NCI-H1436 treated with DMSO at 0.1 percent for 48 hours (cell line): ENCODE measurements at places on chromosomes 5 and 9.

GRCh38 chr9:89391585-89391984 lies 73.3 kb downstream of the SECISBP2 start:
- DNase-seq, result no peak

GRCh38 chr5:12277504-12278192 lies 373.4 kb upstream of the CTNND2 start:
- no peak for DNase-seq

GRCh38 chr9:128499920-128500319 lies 4.6 kb upstream of the GLE1 start:
- no peak for DNase-seq

GRCh38 chr9:92457576-92457975 lies 24.7 kb downstream of the ASPN start:
- DNase-seq, result no peak

DNA sequence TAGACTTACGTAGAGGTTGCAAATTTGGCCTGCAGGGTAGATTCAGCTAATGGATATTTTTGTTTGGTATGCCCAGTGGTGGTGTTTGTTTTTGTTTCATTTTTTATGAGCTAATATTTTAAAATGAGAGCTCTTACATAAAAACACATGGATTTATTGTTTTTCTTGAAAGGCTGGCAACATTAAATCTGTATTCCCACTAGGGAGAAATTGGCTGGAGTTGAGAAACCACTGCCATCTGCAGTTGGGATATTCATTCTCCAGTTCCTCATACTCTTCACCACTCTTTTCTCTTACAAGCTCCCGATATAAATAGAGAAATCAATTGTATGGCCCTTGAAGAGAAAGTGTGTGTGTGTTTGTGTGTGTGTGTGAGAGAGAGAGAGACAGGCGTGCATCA lies 143.3 kb downstream of the ALDH1A1 start:
- no peak for DNase-seq

DNA sequence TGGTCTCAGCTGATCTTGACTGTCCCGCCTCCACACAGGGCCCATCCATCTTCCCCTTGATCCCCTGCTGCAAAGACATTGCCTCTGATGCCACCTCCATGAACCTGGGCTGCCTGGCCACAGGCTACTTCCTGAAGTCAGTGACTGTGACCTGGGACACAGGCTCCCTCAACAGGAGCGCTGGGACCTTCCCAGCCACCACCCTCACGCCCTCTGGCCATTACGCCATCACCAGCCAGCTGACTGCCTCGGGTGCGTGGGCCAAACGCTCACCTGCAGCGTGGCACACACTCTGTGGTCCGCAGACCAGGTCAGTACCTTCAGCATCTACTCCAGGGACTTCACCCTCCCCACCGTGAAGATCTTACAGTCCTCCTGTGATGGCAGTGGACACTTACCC lies 71.9 kb downstream of the INSL6 start:
- DNase-seq, result no peak

- DNase-seq, result no peak
Measured at GRCh38 chr5:135073761-135074345, 39.8 kb upstream of the PITX1 start.

DNA sequence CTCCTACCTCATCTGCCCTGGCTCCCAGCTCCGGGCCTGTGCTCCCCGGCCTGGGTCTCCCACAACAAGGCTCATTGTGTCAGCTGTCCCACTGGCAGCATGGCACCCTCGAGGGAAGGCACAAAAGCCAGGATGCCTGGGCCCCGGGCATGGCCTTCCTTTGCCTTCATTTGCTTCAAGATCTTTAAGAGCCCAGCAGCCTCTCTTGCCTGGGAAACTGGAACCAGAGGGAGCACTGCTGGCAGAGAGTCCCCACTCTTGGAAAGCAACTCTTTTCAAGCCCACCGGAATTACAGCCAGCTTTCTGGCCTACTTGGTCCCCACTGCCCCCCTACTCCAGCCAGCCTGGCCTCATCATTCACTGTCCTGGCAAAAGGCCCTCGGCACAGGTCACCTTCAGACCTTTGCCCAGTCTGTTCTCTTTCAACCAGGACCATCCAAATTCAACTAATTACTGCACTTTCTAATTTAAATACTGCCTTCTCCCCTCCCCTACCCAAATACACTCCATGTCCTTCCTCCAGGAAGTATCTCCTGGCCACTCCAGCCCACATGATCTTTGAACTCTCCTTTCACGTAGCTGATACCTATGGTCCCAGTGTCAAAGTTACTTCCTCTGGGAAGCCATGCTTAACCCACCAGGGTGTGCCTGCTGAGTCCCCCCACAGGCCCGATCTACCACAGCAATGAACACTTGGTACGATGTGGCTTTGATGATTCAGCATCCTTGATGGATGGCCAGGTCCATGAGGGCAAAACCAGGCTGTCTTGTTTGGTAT lies 8.9 kb downstream of the ZER1 start:
- no peak for DNase-seq

GRCh38 chr5:129945774-129946270 lies 41.6 kb downstream of the CHSY3 start:
- no peak for DNase-seq

- DNase-seq, result no peak
Measured at GRCh38 chr5:6423327-6424109, 25.1 kb upstream of the UBE2QL1 start.

- DNase-seq, result no peak
Measured at GRCh38 chr5:145666591-145666990, 168.6 kb downstream of the PRELID2 start.

DNA sequence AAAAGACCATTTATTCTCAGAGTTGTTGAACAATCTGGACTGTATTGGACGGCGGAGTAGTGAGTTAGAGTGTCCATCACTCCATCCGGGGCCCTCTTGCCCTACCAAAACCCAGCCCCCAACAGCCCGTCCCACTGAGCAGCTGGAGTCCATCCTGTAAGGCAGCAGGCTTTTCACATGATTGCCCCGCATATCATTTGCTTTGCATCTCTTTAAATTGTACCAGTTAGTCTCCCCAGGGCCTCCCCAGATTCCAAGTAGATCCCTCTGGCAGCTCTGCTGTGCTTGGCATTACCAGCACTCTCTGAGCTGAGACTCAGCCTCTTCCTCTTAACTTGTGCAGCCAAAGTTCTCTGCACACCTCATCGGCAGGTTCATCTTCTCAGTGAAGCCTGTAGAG lies 48.6 kb upstream of the ADCY2 start:
- no peak for DNase-seq

DNA sequence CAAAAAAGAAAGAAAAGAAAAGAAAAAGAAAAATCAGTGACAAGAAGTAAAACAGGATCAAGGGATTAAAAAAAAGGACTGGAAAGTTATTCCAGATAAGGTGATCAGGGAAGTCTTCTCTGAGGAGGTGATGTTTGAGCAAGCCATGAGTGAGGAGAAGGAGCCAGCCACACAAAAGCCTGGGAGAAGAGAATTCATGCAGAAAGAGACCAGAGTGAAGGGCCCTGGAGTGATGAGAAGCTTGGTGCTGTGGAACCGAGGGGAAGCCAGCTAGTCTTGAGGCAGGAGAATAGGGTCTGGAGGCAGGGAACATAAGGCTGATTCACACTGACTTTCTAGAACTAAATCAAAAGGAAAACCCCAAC lies 4.0 kb upstream of the EXOSC2 start:
- no peak for DNase-seq

DNA sequence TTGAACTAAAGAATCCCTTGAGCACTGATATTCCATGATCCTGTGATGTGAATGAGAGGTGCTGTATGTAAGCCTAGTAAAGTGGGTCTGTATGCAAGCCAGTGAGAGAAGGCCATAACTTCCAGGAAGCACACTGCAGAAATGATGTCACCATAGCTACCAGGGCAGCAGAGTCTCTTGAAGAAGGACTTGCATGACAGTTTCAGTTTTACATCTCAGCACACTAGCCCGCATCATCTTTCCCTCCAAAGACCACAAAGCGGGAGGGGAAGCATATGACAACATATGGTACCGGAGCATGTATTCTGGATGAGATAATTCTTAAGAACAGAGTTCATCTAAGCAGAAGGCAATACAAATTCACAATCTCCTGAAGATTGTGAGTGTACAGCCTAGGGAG lies 37.6 kb upstream of the MAST4 start:
- no peak for DNase-seq

DNA sequence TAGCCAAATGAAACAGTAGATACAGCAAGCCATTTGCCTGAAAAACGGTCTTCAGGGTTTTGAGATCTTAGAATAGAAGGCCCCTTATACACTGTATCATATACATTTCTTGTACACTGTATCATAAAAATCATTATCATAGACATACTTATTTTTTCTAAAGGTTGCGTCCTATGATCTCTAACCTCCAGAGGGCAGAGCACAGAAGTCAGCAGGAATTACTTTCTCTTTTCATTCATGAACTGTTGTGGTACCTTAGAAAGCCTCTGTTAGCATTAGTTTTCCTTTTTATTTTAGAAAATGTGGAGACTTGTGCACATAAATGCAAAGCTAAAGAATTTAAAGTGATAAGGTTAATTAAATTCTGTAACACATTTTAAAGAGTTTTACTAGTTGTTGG lies 115.4 kb downstream of the OXCT1 start:
- no peak for DNase-seq

- DNase-seq, result no peak
Measured at GRCh38 chr9:76462126-76462525, 3.1 kb downstream of the GCNT1 start.

- no peak for DNase-seq
Measured at GRCh38 chr5:10894445-10895054, 133.5 kb upstream of the DAP start.

DNA sequence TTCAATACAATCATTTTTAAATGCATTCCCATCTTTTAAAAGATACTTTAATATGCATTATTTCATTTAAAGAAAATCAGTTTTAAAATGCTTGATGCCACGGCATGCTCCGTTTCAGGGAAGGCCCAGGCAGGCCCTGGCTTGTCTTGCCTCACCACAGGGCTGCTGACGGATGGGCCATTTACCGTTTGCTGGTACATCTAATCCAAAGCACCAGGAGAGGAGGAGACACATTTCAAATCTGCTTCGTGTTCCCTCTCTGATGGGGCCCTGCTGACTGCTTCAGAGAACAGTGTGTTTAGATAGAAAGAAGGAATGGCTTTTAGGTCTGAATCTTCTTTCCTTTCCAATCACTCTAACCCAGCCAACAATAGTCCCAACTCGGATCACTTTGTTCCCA lies 185.2 kb downstream of the DCP2 start:
- DNase-seq, result no peak

DNA sequence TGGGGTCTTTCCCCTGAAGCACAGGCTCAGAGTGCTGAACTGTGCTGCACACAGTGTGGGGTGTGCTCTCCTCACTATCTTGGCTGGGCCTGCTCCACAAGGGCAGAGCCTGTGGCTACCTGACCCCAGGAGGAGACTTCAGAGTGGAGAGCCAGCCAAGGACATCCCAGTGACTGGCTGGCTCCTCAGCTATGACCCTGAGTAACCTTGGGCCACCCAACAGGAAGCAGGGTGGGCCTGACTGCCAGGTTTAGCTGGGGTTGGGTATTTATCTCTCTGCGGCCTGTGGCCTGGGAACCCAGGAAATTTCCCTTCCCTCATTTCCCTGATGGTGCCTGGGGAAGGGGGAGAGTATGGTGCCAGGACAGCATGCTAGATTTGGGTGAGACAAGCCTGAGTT lies 2.1 kb upstream of the EEIG1 start:
- DNase-seq, result no peak

DNA sequence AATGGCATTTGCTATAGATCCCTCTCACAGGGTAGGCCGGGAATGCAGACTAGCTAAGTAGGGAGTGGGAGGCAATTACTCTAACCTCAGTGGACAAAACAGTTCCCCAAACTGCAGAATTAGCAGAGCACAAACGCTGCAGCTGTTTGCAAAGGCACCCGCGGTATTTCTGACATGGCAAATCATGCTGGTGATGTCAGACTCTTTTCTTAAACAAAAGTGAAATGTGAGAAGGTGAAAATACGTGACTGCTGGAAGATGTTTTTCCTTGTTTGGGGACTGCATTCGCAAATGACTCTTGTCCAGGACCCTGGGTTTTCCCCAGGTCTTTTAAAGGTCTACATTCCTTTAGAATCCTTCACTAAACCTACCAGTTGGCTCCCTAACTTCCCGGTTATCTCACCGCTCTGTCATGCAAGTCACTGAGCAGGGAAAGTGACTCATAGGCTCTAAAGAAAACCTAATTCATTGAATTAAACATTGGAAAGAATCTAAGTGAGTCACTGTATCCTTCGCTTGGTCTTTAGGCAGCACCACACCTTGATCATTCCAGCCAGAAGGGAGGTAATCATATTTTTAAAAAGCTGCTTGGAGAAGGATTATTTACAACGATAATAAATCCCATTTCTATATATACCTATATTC lies 91.5 kb upstream of the DNAH5 start:
- no peak for DNase-seq

DNA sequence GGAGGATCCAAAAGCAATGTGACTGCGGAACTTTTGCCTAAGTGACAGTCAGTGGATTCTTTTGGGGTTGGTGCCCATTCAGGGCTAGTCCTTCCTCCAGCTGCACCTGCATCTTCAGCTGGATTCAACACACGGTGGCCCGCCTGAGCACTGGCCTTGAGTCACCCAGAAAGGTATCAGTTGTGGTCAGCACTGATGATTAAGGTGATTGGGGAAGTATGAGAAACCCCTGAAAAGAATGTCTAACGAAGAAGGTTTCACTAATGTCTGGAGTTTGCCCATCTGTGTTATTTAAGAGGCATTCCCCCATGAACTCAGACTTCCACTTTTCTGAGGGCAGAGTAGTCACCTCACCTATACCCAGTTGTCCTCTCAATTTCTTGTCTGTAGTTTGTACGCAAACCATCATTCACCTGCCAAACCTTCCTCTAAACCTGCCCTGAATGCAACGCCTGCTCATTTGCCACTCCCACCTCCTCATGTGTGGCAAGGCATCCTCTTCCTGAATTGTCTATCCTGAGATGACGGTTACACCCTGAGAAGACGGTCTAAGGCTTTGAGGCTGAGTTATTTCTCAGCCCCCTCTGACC lies 27.2 kb downstream of the CSF2 start:
- no peak for DNase-seq

DNA sequence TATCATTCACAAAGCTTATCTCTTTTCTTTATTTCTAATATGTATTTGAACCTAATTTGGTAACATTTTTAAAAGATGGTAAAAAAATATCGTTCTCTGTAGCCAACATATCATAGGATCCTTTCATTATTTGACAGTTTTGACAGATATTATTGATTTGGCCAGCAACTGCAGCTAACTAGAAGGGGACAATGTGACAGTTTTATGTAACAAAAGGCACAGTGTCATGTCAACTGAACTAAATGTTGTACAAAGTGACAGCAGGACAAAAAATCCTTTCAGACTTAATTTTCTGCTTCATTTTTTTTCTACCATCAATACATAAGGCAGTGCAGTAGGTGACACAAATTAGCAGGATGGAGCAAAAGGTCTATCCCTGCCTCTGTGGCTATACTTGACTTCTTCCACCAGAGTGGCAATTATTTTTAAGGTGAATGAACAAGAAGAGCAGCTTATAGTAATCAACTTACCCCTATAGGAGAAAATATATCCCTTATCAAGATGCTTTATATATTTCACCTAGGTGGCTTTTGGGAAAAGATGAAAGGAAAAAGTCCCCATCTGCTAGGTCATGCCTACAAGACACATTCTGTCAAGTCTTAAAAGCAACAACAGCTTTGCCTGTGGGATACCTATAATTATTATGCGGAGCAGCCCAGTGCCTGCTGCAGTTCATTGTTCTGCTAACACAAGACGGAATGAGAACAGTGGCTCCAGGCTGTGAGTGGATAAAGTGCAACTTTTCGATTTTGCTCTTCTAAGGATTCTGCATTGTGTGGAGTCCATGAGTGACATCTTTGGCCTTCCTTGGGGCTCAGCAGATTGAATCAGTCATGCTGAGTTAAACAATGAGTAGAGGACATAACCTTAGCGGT lies 694.9 kb downstream of the ISL1 start:
- DNase-seq, result no peak

- no peak for DNase-seq
Measured at GRCh38 chr5:59104400-59105127, 521.7 kb downstream of the RAB3C start.
